Forelimb muscle (tissue), 1 donor: ENCODE measurements at places on chromosomes 5 and 9. TPM values are rescaled to one million over a fixed set of nuclear protein-coding genes. Genes with fewer than 3 reads are reported as not detected.

Gene GADD45G
- polyA plus RNA-seq: 7.9 TPM

Gene STX17
- 16.2 TPM for polyA plus RNA-seq

Gene TAF11L5
- not detected for polyA plus RNA-seq

Gene DNM1
- 53.3 TPM for polyA plus RNA-seq

Gene JAKMIP2
- polyA plus RNA-seq: 1.4 TPM

GRCh38 chr5:89105171-89105695, 222.2 kb upstream of the MEF2C start:
- DNase-seq: no peak

GRCh38 chr9:15059003-15059402, 148.8 kb upstream of the FREM1 start:
- DNase-seq: no peak

- DNase-seq: no peak
These were observed 260.3 kb upstream of the CDH10 start for GRCh38 chr5:24904981-24905517.

DNA sequence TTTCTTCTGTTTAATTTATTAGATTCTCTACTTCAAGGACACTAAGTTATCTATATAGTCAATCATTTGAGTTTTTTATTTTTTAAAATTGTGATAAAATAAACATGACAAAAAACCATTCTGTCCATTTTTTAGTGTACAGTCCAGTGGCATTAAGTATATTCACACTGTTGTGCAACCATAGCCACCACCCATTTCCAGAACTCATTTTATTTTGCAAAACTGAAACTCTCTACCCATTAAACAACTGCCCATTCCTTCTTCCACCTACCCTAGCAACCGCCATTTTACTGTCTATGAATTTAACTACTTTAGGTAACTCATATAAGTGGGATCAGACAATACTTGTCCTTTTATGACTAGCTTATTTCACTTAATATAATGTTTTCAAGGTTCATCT, 275.6 kb downstream of the SH3GL2 start:
- no peak for DNase-seq

- no peak for DNase-seq
These were observed 28.8 kb downstream of the NTRK2 start for GRCh38 chr9:84698323-84698722.

DNA sequence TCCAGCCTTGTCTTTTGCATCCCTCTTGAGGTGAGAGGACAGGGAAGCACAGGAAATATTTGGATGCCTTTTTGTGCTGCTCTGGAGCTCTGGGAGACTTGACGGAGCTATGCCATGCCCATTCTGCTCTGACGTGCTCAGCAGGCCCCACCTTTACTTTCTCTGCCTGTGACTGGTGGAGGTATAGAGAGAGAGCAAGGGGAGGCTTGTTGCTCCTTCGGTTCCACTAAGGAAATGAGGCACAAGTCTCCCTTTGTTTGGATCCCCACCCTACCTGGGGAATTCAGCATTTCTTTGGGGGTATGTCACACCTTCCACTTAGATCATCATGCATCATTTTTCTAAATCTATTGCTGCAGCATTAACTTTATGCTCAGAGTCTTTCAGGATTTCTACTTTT, 121.8 kb upstream of the CNTLN start:
- no peak for DNase-seq

- DNase-seq: no peak
These were observed 33.7 kb downstream of the SLC31A2 start for GRCh38 chr9:113184539-113184938.

- no peak for DNase-seq
These were observed 56.9 kb upstream of the RASA1 start for GRCh38 chr5:87210743-87211142.

- no peak for DNase-seq
These were observed 360.8 kb upstream of the PANK3 start for GRCh38 chr5:168939887-168940544.

GRCh38 chr9:77417566-77417965, 230.6 kb downstream of the GNA14 start:
- DNase-seq: no peak

DNA sequence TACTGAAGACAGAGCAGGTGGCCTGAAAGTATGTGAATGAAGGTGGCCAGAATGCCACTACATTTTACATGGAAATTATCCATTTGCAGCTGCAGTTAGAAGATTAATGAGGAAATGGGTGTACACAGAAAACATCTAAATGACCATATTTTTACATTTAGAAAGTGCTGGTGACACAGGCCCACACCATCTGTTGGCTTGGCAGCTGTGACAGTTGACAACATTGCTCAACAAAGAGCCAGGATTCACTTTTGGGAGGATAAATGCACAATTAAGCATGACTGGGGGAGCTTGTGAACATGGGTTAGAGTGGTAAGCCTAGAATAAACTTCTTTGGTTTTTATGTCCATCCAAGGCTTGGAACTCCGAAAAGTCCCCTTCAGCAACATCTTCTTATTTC, 360.5 kb downstream of the KCTD16 start:
- DNase-seq: no peak

GRCh38 chr9:129995409-129996160, 47.4 kb downstream of the FNBP1 start:
- no peak for DNase-seq

DNA sequence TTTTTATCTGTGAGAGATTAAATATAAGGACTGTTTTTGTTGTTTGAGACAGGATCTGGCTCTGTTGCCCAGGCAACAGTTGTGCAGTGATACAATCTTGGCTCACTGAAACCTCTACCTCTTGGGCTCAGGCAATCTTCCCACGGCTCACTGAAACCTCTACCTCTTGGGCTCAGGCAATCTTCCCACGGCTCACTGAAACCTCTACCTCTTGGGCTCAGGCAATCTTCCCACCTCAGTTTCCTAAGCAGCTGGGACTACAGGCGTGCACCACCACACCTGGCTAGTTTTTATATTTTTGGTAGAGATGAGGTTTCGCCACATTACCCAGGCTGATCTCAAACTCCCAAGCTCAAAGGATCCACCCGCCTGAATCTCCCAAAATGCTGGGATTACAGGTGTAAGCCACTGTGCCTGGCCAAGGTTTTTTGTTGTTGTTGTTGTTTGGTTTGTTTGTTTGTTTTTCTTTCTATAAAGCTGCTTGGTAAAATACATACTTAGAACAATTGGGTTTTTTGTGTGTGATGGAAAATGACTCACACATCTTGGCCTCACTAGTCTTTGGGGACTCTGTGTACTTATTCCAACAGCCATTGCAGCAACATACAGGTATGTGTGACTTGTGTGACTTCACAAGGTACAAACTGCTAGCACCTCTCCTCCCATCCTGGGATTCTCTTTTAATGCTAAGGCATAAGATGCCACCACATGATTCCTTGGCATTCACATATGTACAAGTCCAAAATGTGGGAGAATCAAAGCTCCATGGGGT, 36.5 kb upstream of the RASA1 start:
- no peak for DNase-seq

GRCh38 chr5:173882632-173883031, 5.5 kb upstream of the CPEB4 start:
- DNase-seq: no peak

GRCh38 chr9:107932601-107933000, 443.0 kb upstream of the KLF4 start:
- no peak for DNase-seq

DNA sequence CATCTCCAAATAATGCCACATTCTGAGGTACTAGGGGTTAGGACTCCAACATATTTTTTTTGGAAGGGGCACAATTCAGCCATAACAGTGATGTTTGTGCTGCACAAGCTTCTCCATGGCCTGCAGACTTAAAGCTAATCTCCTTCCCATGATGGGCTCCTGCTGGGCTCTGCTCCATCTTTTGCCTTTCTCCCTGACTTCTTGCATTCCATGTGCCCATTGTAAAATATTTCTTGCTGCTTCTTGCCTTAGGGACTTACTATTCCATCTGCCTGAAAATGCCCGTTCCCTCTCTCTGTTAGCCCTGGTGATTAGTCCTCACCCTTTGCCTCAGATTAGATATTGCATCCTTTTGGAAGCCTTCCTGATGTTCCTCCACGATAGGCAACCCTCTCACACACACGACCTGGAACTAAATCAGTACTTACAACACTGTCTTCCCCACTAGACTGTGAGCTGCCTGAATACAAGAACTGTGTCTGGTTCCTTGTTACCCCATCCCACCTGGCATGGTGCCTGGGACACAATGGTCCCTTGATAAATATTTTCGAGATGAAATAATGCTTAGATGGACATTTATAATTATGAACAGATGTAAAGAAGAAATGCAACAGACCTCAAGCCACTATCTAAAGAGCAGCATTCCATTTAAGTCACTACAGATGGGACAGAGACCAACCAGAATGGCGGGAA, 33.5 kb downstream of the OR1J1 start:
- no peak for DNase-seq

GRCh38 chr5:111681414-111682120, 75.4 kb downstream of the NREP start:
- DNase-seq: no peak

DNA sequence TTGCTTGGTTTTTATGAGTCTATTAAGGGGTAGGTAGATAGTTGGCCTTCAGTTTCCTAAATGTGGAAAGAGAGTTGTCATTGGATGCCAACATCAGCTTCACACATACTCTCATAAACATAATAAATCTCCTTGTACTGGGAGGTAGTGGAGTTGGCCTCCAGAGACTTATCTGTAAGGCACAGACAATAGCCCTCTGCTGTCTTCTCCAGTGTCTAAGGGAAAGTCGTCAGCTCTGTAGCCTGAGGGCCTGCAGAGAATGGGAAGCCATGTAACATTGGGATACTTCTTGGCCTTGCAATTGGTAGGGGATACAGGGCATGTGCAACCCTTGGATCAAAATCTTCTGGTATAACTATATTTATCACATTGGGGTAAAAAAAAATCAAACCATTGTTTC, 331.9 kb upstream of the KLF9 start:
- DNase-seq: no peak

DNA sequence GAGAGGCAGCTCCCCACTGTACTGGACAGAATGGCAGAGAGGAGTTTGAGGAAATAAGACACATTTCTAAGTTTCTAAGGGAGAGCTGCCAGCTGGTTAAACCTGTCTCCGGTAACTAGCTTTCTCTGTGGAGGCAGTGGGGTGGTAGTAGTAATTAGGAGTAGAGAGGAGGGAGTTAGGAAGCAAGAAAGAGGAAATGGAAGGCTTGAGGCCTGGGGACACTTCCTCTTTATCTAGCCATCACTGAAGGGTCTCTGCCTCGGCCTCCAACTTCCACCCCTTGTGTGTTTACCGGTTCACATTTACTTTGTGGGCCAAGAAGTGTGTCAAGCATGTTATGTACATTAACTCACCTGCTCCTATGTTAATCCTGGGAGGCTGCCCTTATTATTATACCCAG, 462.2 kb upstream of the DMAC1 start:
- no peak for DNase-seq

DNA sequence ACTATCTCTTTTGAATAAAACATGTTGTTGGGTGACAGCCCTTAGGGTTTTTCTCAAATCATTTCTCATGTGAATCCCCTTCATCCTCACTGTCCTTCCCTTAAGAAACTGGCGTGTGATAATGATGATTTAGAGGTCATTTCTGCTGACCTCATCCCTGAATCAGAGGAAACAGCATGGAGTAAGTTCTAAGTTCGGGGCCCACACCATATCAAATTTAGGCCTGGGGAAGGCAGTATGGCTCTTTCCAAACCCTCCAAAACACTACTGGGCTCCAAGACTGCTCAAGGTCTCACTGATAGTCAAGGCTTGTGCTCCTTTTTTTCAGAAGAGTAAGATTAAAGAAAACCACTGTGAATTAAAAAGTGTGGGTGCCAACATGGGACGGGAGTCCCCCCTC, 872 bp upstream of the SMIM3 start:
- DNase-seq: no peak

DNA sequence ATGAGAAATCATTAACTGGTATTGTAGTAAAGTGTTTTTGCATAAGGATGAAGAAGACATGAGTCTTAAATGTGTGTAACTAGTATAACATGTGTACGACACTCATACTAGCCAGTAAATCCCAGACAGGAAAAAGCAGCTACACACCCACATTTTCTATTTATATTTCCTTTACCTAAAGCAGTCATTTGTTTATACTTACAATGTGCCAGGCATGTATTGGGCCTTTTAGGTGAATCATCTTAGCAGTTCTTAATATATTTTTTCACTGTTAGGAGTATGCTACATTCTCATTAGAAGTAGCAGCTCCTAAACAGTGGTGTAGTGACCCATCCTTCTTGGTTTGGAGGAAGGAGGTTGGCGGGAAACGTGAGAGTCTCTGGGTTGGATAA, 55.8 kb upstream of the TMC1 start:
- no peak for DNase-seq
